Motor neuron (in vitro differentiated cells): ENCODE measurements at places on chromosomes 5 and 9.

DNA sequence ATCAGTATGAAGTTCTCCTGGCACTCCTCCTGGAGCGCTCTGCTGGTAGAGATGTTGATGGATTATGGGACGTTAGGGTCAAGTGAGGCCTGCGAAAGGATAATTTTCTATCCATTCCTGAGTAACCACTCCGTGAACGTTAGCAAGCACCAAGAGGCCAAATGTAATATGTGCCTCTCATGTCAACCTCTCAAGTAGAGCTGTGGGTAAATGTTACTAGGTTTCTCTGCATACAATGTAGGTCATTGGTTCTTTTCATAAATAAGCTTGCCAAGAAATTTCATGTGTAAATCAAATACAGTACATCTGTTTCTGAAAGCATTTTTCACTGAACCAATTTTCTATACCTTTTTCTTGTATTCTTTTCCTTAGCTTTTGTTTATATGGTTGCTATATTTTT lies 126.3 kb downstream of the KDM4C start:
- no peak for ATAC-seq

- ATAC-seq, result no peak
These were observed 302.0 kb downstream of the NTRK2 start for GRCh38 chr9:84971571-84971970.

GRCh38 chr9:80049096-80049782 lies 477.5 kb downstream of the TLE4 start:
- ATAC-seq, result peak; percentile 64

DNA sequence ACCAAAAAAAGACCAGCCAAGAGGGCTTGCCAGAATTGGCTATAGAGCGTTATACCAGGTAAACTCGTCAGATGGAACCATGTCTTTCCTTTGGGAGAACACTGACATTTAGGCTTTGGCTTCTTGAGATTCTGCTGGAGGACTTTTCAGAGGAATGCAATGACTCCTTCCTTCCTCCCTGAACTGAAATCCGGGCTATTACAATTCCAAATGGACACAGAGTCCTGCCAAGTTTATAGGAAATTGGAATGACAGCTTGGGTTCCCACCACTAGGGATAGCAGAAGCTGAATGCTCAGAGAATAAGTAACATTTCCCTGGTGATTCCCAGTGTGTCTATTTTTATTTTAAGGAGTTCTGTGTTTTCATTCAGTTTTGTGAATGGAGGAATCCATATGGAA lies 143.0 kb downstream of the FGF1 start:
- ATAC-seq, result no peak

DNA sequence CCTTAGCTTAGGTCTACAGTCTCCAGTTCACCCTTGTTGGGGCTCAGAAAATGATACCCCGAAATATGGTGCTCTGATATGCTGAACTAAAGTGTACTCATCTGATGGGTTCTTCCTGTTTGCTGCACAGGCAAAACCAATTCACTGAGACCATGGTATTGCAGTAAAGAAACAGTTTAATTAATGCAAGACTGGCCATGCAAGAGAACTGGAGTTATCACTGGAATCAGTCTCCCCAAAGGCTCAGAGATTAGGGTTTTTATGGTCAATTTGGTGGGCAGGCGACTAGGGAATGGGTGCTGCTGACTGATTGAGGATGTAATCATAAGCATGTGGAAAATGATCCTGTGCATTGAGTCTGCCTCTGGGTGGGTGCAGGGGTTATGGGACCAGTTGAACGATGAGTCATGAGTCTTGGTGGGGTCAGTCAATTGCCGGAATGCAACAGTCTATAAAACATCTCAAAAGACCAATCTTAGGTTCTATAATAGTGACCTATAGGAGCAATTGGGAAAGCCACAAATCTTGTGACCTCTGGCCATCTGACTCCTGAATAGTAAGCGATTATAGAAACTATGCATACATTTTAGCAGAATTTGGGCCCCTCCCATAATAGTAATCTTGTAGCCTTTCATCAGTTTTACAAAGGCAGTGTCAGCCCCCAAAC lies 113.0 kb upstream of the ANKRD55 start:
- peak; percentile 11 for ATAC-seq

- ATAC-seq, result no peak
These were observed 350.3 kb upstream of the RPS23 start for GRCh38 chr5:82628364-82628910.

- no peak for ATAC-seq
These were observed 10.0 kb downstream of the SLIT3 start for GRCh38 chr5:169290895-169291294.

DNA sequence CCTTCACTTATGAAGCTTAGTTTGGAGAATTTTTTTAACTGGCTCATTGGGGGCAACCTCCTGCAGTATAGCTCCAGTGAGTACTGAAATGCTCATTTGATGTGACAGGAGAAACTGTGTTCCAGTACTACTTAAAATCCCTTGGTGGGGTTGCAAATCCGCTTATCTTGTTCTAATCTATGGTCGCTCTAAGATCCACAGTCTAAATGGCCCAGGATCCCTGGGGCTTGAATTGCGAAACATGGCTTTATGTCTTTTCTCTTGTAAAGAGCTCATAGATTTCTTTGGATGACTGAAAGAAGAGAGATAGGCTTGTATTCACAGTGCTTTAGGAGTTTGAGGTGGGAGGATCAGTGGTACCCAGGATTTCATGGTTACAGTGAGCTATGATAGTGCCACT lies 52.7 kb downstream of the ADAMTSL1 start:
- ATAC-seq, result no peak

DNA sequence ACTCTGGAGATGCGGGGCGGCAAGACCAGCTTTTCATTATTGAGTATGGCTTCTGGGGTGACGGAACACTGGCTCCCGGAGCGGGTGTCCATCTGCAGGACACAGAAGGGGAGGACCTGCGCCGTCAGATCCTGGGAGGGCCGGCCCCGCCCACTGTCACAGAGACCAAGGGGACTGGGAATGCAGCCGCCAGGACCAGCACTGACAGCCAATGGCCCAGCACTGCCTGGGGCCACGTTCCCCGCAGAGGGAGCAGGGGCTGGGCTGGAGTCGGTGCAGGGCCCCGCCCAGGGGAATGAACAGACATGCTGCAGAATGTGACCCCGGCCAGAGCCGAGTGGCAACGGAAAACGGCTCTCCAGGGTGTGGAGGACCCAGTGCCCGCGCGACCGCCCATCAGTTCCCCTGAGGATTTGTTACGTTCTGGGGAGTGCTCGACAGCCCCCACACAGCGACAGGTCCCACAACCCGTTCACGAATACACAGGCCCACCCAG lies at the start of gene ZDHHC11:
ZDHHC11 (minus strand) TSS at position 476 of the 496 bp plus-strand sequence; CDS start at position 92, 384 bp downstream.
- ATAC-seq, result peak; percentile 92

- ATAC-seq, result peak; percentile 85
These were observed 585.3 kb downstream of the EBF1 start for GRCh38 chr5:158514319-158514985.

DNA sequence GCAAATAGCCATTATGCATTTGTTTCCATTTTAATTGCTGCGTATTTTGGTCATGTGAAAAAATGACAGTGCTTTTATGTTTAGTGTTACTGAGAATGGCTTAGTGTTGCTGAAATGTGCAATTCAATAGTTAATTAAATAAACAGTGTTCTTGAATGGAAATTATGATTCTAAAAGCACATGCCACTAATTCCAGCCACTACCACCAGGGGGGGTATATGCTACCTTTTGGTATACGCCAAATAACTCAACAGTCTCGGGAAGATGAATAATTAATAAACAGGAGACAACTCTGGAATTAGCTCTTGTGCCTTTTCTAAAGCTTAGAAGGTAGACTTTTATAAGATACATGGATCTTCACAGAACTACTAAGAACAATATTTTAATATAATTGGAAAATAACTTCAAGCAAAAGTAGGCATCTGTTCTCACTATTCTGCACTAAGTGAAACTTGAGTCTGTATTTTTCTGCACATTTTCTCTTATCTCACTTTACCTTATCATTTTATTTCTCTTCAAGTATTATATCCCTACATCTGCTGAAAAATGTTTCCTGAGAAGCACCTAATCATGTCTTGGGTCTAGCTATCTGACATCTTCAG lies 83.5 kb upstream of the MINAR2 start:
- ATAC-seq, result no peak

- ATAC-seq, result no peak
These were observed 113.9 kb upstream of the BRINP1 start for GRCh38 chr9:119483153-119483552.

- no peak for ATAC-seq
These were observed 1.3 kb upstream of the ZNF366 start for GRCh38 chr5:72508241-72509170.

GRCh38 chr9:82923092-82923911 lies 139.6 kb downstream of the RASEF start:
- peak; percentile 22 for ATAC-seq

GRCh38 chr9:104304925-104305324 lies 199.1 kb upstream of the OR13F1 start:
- ATAC-seq, result no peak

DNA sequence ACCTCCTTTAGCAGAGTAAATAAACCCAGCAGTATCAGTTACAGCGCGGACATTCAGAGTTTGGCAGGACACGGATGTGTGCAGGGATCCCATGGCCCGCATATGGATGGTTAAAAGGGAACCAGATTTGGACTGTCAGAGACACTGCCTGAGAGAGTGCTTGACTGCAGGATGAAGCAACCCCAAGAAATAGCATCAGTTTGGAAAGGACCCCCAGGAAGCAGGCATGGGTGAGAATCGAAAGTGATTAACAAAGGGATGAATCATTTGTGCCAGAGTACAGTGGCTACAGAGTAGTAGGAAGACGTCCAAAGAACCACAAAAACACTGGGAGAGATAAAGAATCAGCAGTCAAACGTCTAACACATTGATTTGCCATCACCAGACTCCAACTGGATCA lies 5.5 kb downstream of the C7 start:
- no peak for ATAC-seq

DNA sequence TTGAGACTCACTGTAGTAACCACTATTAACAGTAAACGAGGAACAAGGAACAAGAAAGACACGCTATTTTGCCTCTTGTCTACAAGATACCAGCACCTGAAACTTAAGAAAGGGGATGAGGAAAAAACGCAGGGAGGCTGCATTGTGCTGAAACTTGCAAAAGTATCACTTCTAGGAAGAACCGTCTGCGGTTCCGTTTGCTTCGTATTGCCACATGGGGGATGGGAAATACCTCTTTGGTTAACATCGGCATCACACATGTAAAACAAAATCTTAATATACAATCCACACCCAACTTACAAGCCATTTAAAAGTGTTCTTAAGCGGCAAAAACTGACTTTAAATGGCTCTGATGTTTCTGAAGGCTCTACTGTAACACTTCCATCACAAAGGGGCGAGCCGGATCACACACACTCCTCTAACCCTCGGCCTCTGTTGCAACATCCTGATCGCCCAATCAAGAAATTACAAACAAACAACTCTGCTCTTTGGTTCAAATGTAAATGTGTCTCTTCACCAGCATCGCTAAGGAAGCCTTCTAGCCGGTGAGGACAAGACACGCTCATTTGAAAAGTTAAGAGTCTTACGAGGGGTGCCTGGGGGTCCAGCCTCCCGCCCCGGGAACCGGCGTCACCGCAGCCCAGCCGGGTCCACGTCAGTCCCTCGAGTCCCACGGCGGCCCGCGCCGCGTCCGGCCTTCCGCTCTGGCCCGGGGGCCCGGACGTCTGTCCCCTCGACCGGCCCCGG lies 621 bp downstream of the SEC16A start:
- no peak for ATAC-seq

GRCh38 chr9:4933177-4933576 lies 51.9 kb upstream of the JAK2 start:
- ATAC-seq, result no peak

DNA sequence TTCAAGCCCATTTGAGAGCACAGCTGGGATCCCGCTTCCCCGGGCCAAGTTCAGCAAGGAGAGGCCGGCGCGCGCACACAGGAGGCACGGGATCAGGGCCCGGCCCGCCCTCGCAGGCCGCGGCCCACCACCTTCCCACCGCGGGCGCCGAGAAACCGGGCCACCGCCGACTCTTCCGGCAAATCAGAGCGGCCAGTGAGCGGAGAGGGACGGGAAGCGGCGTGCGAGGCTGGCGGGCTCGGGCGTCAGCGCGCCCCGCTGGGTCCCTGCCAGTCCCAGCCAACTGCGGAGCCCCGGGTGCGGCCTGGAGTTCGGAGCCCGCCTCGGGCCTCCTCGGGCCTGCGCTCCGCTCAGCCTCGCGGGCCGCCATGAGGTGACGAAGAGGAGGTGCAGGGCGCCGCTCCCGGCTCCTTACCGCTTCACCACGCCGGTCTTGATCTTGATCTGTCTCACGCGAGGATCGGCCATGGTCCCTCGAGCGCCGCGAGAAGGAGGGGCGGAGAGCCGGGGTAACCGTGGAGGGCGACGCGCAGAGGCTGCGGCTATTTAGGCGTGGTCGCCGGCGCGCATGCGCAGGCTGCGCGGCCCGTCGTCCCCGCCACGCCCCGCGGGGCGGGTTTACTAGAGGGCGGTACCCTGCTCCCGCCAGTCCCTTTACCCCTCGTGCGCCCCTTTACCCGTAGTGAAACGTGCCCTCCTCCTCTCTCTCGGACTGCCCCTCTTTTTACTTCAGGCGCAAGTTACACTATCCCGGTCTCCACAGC lies at the start of gene TBCA:
TBCA (minus strand) TSS at position 550 of the 764 bp plus-strand sequence; CDS start at position 468, 82 bp downstream.
- ATAC-seq, result peak; percentile 94

DNA sequence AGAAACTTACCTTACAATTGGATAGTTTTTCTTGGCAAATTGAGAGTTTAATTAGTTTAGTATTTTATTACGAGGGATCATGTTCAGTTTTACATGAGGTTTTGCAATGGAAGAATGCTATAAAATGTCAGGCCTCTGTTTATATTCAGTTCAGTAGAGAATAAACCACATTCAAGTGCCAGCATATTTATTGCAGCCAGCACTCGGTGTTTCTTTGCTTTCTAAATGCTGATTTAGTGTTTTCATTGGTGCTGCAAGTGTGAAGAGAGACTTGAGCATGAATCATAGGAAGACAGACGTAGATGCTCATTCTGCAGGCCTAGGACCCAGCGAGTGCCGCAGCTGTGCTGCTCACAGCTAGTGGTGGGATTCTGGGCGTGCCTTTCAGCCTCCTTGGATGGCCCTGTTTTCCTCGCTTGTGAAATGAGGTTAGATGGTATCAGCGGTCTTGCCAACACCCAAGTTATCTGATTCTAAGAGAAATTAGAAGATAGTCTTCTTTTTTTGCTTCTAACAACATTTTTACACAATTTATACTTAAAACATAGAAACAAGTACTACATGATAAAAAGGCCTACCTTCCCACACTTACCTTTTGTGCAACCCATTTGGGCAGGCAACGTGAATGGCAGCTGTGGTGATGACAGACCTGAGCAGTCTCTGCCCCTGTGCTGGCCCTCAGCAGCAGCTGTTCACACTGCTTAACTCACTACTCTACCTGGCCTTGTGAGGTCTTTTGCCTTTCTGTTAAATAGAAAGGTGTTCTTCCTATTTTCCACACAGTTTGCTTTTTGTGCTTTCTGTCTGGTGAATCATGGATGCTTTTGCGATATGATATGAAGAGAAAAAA lies 26.8 kb upstream of the TNFAIP8 start:
- ATAC-seq, result peak; percentile 53

- ATAC-seq, result no peak
These were observed 39.0 kb downstream of the ERGIC1 start for GRCh38 chr5:172872997-172873491.

GRCh38 chr5:157611571-157612476 lies 36.2 kb upstream of the ADAM19 start:
- no peak for ATAC-seq

- ATAC-seq, result peak; percentile 53
These were observed 105.6 kb downstream of the TENT4A start for GRCh38 chr5:6818594-6819511.
